ENCODE measurements at places on chromosomes 1 and 21. TPM values are rescaled to one million over a fixed set of nuclear protein-coding genes. Genes with fewer than 3 reads are reported as not detected.

DNA sequence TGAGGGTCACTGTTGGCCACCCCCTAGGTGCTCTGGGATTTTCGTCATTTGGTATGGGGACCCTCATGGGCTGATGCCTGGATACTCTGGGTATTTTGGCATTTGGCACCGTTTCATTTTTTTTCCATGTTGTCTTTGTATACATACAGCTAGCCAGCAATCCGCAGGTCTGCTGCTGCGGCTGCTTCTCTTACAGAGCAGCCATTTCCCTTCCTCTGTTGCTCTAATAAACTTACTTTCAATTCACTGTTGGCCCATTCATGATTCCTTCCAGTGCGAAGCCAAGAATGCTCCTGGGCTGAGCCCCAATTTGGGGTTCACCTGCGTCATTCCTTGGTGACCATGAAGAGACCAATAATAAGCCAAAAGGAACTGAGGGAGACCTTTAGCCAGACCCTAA, 21.5 kb downstream of the GON4L start:
- DNase-seq, result no peak

DNA sequence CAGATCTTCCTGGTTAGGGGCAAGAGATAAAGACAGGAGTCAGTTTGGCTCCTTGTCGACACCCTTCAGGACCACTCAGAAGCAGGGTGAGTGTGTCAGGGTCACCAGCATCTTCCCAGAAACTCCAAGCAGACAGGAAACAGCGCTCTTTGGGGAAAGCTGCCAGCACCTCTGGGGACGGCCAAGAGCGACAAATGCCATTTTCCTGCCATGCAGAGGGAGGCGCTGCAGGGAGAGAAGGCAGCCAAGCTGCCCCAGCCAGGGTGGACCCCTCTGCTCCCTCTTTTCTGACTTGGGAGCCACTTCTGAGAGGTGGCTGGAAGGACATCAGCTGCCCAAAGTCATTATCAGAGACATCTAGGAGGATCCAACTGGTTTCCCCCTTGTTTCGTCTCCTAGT, 29.0 kb downstream of the SIM2 start:
- no peak for DNase-seq

DNA sequence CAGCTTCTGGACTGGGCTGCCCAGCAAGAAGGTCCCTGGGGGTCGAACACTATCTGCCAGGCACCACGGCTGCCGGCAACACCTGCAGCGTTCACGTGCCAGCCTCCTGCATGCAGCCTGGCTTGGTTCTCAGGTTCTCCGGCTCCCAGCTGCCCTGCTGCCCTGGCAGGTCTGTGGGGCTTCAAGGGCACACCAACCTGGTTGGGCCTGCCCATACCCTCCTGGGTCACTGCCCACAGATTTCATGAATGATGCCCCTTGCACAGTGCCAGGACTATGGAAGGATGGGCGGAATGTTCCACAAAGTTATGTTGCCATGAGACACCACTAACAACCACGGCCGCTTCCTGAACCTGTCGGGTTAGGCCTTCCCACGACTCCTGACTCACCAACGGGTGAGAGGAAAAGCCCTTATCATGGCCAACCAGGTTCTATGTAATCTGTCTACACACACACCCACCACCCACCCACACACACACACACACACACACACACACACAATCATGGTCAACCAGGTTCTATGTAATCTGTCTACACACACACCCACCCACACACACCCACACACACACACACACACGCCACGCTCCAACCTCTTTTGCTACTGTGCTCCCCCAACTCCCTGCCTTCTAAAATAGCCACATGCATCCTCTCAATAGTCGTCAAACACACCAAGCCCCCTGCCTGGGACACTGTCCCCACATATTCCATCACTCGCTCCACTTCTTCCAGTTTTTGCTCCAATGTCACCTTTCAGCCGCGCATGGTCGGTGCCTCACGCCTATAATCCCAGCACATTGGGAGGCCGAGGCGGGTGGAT, 32.2 kb downstream of the HSPG2 start:
- no peak for DNase-seq

DNA sequence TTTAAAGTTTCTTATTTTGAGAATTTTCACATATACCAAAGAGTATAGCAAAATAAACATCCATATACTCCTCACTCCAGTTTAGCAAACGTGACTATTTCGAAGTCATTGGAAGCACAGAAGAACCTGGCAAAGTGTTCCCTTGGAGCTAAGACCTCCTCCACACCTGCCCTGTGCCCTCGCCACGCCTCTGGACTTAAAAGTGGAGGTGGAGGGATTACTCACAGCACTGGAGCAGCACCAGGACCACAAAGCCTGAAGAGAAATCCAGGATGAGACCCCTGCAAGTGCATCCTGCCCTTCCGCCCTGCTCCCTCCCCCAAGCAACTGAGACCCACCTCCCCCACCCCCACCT, 436 bp downstream of the CHI3L1 start:
- DNase-seq, result no peak

DNA sequence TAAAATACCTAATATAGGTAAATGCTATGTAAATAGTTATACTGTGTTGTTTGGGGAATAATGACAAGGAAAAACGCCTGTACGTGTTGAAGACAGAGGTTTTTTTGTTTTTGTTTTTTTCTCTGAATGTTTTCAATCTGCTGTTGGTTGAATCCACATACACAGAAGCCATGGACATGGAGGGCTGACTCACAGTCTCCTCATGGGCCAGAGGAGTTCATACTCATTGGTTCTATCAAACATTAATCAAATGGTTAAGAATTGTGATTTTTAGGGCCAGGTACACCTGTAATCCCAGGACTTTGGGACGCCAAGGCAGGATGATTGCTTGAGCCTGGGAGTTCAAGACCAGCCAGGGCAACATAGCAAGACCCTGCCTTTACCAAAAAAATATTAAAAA, 20.5 kb downstream of the MIER1 start:
- DNase-seq, result no peak

- no peak for DNase-seq
These were observed 35.5 kb upstream of the PARP1 start for GRCh38 chr1:226443439-226443838.

The DTL gene
- total RNA-seq, result 3.9 TPM

GRCh38 chr1:210369425-210369824, 40.7 kb downstream of the HHAT start:
- no peak for DNase-seq

- DNase-seq, result no peak
These were observed 183.1 kb downstream of the ZSCAN20 start for GRCh38 chr1:33655496-33655895.

DNA sequence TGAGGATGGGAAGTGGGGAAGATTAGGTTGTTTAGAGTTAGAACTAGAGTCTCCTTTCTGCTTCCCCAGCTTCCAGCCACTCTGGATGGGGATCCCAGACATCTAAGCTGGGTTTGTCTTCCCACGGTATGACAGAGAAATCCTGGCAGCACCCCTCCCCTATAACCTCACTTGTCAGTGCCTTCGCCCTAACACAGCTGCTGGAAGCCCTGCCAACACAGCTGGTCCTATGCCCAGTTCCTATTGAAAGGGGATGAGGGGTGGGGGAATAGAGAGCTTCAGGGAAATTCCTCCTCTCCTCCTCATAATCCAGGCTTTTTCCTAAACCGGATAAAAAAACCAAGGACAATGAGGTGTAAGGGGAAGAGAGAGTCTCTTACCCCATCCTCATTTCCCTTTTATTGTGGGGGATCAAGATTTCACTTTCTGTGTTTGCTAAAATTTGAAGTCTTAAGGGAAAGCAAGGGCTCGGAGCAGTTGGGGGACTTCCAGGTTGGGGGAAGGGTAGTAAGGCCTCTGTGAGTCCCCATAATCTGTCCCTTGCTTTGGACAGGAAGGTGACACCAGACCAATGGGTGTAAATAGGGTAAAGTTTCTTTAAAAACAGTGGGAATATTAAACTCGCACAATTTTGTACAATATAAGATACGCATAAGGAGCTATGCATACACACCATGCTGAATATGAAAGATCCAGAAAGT, 590 bp downstream of the TMOD4 start:
- DNase-seq, result no peak

- DNase-seq, result no peak
These were observed 118.8 kb downstream of the PIK3R3 start for GRCh38 chr1:46013581-46013980.

- no peak for DNase-seq
These were observed 46.2 kb downstream of the ACBD6 start for GRCh38 chr1:180456191-180456590.

DNA sequence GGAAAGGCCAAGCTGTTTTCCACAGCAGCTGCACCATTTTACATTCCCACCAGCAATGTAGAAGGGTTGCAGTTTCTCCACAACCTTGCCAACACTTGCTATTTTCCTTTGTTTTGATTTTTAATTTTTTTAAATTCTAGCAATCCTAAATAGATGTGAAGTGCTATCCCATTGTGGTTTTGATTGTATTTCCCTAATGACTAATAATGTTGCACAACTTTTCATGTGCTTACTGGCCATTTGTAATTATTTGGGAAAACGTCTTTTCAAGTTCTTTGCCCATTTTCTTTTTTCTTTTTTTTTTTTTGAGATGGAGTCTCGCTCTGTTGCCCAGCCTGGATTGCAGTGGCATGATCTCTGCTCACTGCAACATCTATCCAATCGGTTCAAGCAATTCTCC, 53.9 kb downstream of the VCAM1 start:
- no peak for DNase-seq

The OR6N1 gene
- total RNA-seq, result 2.3 TPM

DNA sequence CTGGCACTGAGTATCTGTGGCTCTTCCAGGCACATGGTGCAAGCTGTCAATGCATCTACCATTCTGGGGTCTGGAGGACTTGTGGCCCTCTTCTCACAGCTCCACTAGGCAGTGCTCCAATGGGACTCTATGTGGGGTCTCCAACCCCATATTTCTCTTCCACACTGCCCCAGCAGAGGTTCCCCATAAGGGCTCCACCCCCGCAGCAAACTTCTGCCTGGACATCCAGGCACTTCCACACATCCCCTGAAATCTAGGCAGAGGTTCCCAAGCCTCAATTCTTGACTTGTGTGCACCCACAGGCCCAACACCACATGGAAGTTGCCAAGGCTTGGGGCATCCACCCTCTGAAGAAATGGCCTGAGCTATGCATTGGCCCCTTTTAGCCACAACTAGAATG, 18.8 kb downstream of the ODF2L start:
- no peak for DNase-seq

The FCRLB gene
- 2.8 TPM for total RNA-seq

The HAO2 gene
- not detected for total RNA-seq

DNA sequence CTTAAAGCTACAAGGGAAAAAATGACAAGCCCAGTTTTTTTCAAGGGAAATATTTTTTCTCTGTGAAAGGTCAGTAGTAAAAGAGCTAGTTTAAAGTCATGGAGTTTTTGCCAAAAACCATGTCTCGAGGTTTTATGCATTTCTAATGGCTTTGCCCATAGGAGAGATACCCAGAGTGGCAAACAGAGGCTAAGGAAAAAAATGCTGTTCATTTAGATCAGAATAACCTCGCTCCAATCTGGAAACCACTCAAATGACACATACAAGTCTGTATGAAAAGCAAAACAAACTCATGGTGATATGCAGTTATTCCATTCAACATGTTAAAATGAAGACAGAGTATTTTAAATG, 36.9 kb upstream of the EDEM3 start:
- no peak for DNase-seq

DNA sequence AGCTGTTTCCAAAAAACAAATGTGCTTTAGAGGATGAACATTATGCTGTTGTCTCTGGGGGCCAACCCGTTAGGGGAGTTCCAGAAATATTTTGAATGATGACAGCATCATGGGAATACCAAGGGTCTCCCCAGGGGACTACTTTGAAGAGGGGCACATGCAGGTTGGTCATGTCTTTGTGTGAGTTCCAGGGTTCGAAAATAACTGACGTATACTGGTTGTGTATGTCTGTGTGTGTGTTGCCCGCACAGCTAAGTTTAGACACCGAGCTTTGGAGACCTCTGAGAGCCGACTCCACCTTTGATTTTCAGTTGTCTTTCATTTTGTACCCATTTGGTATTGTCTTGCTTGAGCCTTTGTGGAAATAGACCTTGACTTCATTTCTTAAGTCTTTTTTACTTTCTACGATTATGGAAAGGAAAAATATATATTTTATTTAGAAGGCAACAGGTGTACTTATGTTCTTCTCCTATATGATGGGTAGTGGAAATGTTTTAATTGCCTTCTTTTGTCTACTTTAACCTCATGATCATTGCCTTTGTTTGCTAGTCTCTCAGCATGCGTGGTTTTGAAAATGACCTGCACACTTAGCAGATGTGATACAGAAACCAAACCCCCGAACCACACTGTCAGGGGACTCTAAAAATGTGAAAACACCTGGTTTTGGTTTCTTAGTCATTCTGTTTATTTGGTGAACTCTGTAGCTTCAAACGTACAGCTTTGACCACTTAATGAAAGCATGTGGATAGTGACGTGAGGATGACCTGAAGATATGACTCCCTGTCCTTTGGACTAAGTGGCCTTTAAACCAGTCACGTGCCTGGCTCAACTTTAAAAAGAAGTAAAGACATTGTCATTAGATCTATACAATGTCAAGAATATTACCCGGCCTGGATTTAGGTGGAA, 56.5 kb downstream of the GALNT2 start:
- no peak for DNase-seq

GRCh38 chr1:216621536-216621935, 101.7 kb downstream of the ESRRG start:
- DNase-seq, result no peak
